Fibroblast of skin of abdomen (primary cell): ENCODE measurements at places on chromosomes 4 and X.

GRCh38 chr4:158513256-158513655 is 8.4 kb upstream of the RXFP1 start:
- DNase-seq = no peak

DNA sequence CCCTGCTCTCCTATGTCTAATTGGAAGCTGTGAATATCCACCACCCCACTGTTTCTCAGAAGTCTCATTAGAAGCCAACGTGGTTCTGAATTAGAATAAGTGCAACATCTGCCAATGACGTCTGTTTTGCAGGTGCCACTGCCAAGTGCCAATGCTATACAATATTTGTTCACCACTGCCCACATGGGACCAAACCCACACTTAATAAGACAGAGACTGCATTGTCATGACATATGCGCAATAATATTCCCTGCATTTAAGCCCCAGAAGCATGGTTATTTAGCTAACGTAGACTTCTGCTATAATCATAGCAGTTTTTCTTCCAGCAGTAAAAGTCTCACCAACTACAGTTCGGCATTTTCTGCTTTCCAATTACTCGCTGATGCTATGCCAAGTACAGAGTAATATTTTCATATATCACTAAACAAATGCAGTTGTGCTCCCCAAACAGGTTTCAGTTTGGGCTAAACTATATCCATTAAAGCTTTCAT is 262.5 kb upstream of the PCDH18 start:
- peak; percentile 15 for DNase-seq

DNA sequence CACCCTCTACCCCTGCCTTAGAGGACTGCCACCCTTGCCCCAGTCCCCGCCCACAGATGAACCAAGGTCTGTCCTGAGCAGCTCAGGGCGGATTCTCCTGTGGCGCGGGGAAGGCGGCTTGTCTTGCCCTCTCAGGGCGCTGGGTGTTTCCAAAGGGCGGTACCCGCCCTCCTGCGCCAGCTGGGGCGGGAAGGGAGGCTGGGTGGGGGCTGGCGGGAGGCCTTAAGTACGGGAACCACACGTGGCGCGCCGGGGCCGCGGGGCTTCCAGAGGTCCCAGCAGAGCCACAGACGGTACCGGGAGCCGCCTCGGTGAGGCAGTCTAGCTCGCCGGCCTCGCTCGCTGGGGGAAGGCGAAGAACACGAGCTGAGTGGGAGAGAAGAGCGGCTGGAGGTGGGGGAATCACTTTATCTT is 361.1 kb downstream of the MID1IP1 start:
- no peak for DNase-seq

- no peak for DNase-seq
Measured at GRCh38 chr4:78353921-78354320, 197.6 kb upstream of the ANXA3 start.

GRCh38 chrX:94744786-94745185 is 1070.8 kb downstream of the FAM133A start:
- DNase-seq = no peak

GRCh38 chr4:80388284-80388607 is 52.7 kb downstream of the CFAP299 start:
- no peak for DNase-seq

DNA sequence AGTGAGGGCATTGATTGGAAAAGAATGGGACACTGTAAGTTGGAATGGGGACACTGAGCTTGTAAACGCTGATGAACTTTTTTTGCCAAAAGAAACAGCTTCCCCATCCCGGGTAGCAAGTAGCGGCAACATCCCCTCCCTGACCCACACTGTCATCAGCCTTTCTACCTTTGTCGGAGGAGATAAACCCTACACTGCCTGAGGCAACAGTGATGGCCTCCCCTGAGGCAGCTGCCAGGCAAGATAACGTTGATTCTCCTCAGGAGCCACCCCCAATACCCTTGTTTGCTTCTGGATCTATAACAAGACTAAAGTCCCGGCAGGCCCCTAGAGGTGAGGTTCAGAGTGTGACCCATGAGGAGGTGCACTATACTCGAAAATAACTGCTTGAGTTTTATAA is 10.3 kb upstream of the RAB33B start:
- DNase-seq = no peak

DNA sequence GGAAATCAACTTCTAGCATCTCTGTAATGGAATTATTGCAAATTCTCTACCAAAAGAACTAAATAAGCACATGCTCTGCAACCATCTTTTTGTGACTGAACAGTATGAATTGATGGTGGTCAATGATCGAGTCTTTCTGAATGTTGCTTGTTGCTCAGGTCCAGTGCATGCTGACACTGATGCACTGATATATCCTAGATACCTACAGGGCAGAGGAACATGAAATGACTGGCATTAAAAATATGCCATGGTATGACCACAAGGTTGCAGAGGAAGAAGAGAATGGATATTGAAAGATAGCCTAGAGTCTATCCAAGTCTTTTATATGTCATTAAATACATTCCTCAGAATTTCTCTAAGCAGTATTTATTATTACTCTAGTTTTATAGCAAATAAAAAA is 692.8 kb upstream of the TENM3 start:
- DNase-seq = no peak

DNA sequence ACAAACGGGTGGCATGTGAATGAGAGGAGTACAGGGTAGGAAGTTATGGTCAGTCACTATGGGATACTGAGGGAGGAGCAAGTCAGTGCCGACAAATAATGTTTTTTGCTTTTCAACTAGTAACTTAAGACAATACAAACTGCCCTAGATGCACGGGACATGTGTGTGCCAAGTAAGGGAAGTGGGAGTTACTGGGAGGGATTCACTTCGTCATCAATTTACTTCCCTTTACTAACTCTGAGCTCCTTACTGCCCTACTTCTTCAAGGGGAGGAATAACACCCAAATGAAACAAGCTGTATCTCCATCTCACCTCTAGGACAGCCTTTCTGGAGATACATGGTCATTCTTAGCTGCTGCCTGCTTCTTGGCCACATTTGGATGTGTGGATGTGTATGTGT is 97.7 kb downstream of the DGKK start:
- DNase-seq = no peak

GRCh38 chr4:19285146-19285545 is 966.6 kb upstream of the SLIT2 start:
- peak; percentile 35 for DNase-seq

DNA sequence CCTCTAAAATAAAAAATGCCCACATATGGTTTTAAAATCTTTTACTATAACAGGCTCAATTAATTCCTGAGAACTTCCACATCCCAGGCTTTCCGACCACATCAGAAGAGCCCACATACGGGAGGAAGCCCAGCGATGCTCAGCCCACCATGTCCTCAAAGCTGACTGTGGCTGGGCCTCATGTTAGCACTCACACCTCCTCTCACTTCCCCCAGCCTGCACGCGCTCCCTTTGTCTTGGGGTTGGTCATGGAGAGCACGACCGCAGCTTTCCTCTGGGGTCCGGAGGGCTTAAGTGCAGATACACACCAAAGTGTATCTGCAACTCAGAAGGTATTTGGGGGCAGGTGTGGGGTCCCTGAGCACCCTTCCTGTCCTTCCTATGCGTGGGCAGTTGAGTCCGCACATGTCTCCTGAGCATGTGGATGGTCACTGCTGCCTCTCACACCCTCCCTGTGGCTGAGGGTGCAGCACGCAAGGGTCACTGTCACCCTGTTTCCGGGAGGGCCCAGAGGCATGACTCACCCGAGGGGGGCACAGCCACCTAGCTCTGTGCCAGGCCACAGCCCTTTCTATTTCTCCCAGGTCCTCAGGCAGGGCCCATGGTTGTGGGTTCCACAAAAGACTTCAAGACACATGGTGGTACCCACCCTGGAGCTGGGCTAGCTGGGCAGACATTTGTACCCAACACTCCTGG is 21.2 kb downstream of the WDR1 start:
- DNase-seq = no peak

DNA sequence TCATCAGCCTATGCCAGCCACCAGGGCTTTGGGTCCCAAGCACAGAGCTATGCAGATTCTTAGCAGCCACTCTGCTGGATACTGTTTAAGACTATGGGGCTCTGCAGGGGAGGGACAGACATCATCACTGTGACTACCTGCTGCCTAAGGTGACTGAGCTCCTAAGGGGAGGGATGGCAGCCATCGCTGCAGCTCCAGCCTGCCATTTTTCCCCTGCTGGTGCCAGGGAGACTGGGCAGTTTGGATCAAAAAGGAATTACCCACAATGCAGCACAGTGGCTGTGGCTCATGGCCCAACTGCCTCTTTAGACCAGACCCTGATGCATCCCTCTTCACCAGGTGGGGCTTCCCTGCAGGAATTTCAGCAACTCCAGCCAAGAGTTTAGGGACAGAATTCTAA is 28.6 kb upstream of the INPP4B start:
- no peak for DNase-seq

DNA sequence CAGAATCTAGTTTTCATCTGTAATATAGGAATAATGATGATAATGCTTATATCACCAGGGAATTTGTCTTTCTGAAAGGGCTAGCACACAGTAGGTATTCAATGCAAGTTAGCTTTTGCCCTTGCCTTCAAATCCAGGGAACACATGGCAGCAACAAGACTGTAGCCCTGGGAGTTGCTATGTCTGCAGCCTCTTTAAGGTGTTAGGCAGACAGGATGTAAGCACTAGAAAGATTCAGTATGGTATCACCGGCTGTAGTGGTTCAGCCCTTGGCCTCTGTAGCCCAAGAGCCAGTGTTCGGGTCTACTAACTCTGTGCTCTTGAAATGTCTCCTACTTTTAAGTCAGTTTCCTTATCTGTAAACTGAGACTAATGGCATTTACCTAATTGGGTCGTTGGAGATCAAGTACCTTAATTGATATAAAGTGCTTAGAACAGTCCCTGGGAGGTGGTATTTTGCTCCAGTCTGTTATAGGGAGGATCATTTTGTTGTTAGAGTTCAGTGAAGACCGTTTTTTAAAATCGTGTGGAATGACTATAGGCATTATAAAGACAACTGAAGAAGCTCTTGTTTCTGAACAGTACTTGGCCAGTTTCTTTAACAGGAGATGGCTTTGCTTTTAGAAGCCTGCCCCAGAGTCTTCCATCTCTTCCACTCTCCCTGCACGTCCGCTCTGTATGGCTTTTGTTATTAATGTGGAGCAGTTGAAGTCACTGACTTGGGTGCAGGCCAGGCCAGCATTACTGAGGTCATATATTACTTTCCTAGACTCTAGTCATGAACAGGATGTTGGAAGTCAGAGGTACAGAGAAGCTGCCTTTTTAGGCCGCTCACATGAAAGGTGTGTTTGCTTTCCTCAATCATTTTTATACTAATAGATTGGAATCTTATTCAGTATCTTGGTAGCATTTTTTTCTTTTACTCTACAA is 44.8 kb downstream of the GAB1 start:
- DNase-seq = peak; percentile 89

GRCh38 chr4:83498187-83498586 is 13.3 kb upstream of the ABRAXAS1 start:
- DNase-seq = no peak

DNA sequence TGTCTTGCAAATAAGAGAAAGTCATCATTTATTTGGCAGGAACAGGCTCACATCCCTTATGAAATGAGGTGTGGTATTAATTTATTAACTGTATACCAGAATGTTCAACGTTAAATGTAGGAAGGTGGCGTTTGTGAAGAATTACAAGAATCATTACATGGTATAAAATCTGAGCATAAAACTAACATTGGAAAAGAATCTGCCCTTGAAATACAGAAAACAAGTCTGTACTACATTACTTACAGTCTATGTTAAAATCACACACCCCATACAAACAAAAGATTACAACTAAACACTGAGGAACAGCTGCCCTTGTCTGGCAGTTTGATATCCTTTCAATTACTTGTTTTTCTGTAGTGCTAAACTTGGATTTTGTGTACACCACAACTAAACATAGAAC is 131.1 kb downstream of the DCHS2 start:
- DNase-seq = no peak

DNA sequence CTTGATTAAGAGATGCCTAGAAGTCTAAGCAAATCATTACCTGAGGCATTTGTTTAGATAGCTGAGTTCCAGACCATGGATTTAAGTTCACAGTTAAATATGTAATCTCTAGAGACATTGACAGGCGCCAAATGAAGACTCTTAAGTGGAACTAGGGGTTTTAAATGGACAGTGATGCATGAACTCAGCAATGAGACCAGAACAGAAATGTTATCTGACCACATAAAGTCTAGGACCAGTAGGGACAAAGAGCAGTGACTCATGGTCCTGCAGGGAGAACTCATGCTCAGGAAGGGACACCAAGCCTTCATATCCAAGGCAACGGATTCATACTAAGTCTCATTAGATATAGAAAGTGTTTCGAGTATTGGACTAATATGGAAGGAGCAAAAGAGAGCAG is 152.3 kb downstream of the PPARGC1A start:
- DNase-seq = no peak

DNA sequence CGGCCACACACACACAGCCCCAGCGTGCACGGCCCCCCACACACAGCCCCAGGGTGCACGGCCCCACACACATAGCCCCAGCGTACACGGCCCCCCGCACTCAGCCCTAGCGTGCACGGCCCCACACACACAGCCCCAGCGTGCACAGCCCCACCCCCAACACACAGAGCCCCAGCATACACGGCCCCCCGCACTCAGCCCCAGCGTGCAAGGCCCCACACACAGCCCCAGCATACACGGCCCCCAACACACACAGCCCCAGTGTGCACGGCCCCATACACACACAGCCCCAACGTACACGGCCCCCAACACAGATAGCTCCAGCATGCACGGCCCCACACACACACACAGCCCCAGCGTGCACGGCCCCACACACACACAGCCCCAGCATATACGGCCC is 17.6 kb downstream of the GAK start:
- no peak for DNase-seq

GRCh38 chr4:14607578-14607977 is 394.7 kb upstream of the CPEB2 start:
- DNase-seq = peak; percentile 0

DNA sequence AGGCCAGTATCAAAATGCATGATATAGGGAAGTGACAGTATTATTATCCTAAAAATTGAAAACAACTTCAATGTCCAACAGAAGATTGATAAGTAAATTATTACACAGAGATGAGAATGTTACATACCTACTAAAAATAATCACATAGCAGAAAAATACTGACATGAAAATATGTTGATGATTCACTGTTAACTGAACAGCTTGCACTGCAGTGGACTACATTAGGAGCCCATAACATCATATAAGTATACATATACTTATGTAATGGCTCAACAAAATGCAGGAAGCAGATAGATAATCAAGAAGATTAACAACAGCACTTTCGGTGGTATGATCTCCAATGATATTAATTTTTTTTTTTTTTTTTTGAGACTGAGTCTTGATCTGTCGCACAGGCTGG is 7.1 kb downstream of the CLOCK start:
- peak; percentile 32 for DNase-seq

- peak; percentile 76 for DNase-seq
Measured at GRCh38 chrX:111519215-111519614, 7.8 kb downstream of the SERTM2 start.

GRCh38 chrX:53095796-53096195 is 1.9 kb downstream of the KANTR start:
- no peak for DNase-seq

DNA sequence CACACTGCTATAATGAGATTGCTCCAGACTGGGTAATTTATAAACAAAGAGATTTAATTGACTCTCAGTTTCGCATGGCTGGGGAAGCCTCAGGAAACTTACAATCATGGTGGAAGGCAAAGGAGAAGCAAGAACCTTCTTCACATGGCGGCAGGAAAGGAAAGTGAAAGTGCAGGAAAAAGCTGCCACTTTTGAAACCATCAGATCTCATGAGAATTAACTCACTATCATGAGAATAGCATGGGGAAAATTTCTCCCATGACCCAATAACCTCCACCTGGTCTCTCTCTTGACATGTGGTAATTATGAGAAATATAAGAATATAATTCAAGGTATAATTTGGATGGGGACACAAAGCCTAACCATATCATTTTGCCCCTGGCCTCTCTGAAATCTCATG is 884.2 kb downstream of the GLUD2 start:
- no peak for DNase-seq

GRCh38 chrX:119482041-119482440 is 13.8 kb downstream of the SLC25A5 start:
- DNase-seq = no peak
